ENCODE measurements at places on chromosomes 6 and 20.

GRCh38 chr20:21270806-21271205 lies 32.3 kb upstream of the XRN2 start:
- DNase-seq, result no peak

- DNase-seq, result peak; percentile 84
Observed at GRCh38 chr20:62386383-62387218, at the start of gene RPS21. RPS21 (plus strand) TSS chr20:62387103; CDS start chr20:62387339, 236 bp downstream.

DNA sequence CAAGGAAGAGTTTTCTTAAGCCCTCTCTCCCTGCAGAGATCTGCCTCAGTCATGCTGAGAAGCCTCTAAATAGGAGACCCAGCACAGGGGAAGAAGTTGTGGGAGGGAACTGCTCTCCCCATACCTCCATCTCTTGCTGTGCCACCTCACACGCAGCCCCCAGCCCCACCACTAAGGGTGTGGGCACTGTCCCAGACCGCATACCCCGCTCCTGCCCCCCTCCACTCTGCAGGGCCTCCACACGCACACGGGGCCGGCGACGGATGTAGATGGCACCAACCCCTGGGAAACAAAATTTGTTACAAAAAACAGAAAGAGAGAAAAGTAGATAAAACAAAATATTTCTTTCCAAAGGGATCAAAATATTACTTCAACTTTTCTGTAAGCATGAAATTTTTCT lies 10.2 kb upstream of the CPNE1 start:
- DNase-seq, result no peak

GRCh38 chr6:111664565-111665030 lies 58.9 kb upstream of the TRAF3IP2 start:
- DNase-seq, result no peak

GRCh38 chr6:149965194-149966020 lies 1.7 kb downstream of the ULBP1 start:
- DNase-seq, result peak; percentile 57

DNA sequence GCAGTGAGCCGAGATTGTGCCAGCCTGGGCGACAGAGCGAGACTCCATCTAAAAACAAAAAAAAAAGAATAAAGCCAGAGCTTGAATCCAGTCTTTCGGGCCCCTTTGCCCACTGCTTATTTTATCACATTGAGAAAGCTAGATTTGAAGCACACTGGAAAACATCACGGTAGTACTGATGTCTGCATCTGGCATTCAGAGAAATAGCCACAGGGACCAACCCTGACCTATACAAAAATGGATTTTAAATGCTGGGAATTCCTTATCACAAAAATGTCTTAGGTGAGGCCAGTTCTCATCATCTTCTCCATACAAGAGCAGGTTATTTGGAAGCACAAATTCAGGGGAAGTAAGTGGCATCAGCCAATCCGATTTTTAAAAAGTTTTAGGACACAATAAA lies 49.5 kb downstream of the SLC35D3 start:
- no peak for DNase-seq

DNA sequence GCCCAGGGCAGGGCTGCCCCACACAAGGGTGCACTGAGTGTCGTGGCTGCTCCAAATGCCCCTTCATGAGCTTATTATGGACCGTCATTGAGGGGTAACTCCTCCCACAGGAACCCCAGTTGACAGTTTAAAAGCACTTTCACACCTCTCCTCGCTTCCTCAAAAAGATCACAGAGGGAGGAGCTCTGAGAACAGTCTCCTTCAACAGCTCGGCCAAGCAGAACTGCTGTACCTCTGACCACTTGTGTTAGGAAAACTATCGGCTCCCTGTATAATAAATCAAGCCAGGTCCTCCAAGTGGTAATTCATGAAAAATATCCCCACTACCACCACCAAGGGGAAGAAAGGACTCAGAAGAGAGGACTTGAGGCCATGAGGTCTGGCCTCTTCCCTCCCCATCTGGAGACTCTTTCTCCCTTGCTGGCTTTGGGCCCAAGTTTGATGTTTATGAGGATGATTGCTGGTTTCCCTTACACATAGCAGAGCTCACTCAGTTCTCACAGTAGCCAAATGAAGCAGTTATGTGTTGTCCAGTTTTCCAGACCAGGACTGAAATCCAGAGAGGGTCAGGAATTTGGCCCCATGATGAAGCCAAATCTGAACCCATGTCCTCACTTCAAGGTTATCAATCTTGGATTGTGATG lies 8.7 kb downstream of the SNX21 start:
- DNase-seq, result no peak

- no peak for DNase-seq
Observed at GRCh38 chr6:168555618-168556273, 114.8 kb downstream of the SMOC2 start.

DNA sequence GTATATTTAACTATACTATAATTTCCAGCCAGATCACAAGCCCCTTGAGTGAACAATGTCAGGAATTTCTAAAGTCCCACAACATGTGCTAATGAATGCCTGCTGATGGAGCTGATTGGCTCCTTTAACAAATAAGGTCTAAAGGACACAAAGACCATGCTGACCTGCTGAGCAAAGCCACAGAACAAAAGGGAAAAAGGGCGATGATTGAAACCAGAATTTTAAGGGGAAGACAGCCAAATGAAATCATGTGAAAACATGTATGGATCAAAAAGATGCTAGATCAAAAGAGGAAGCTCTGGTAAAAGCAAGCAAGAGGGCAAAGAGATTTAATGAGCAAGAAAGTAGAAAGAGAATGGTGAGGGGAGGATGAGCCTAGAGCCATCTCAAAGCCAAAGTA lies 105.6 kb downstream of the DCDC2 start:
- no peak for DNase-seq

DNA sequence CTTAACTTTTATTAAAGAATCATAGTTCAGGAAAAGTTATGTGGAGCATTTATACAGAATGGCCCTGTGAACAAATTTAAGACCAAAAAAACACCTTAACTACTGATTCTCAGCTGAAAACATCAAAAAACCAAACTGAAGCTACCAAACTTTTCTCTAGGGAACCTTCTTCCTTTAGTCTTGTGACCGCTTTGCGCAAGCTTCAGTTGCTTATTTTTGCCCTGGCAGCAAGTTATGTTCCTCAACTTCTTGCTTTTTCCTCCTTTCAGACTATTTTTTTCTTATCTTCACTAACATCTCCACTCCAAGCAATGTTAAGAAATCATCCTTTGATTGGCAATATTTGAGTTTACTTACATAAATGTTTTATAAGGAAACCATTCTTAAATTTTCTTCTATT lies 100.1 kb downstream of the MYB start:
- no peak for DNase-seq

GRCh38 chr20:53337390-53338101 lies 256.1 kb downstream of the ZNF217 start:
- DNase-seq, result peak; percentile 29

DNA sequence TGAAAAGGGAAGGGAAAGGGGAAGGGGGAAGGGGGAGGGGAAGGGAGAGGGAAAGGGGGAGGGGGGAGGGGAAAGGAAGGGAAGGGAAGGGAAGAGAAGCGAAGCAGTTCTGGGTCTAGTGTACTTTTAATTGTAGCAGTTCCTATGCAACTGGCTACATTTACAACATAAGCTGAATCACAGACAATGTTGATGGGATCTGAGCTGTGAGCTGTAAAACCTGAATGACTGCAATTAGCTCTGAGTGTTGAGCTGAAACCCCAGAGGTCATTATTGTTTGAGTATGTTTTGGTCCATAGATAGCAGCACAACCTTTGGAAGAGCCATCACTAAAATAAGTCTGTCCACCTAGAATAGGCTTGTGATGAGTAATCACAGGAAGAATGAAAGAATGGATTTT lies 7.2 kb upstream of the ABHD12 start:
- no peak for DNase-seq

GRCh38 chr20:40749985-40750506 lies 61.0 kb upstream of the MAFB start:
- no peak for DNase-seq

GRCh38 chr6:132813173-132813856 lies 1.1 kb upstream of the RPS12 start:
- DNase-seq, result peak; percentile 79

DNA sequence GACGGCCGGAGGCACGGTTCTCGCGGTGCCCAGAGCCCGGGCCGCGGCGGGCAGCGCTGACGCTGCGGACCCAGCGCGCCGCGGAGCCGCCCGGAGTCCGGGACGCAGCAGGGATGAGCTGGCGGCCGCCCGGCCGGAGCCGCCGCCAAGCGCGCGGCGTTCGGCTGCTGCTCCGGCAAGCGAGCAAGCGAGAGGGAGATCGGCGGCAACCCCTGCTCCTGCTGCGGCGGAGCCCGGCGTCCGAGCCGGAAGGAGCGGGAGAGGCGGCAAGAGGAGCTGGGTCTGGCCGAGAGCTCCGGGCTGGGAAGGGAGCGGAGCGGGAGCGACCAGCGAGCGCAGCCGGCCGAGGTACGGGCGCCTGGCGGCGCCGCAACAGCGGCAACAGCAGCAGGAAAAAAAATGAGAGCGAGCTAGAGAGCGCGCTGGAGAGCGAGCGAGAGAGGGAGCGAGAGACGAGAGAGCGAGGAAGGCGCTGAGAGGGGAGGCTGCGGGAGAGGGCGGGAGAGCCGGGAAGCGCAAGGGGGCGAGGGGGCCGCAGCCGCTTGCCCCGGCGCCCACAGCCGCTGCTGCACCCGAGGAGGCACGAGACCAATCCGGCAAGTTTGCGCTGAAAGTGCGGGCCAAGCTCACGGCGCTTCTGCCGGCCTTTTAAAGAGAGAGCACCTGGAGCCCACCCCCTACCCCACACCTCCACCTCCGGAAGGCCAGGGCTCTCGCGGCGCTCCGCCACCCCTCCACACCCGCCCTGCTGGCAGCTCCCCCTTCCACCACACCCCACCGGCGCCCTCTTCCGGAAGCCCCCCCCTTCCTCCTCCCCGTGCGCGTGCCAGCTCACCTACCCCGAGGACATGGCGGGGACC lies 496 bp downstream of the GRM4 start:
- peak; percentile 90 for DNase-seq

- DNase-seq, result no peak
Observed at GRCh38 chr6:116492331-116493067, 18.9 kb upstream of the CALHM5 start.

GRCh38 chr6:119343167-119343566 lies 6.4 kb downstream of the MAN1A1 start:
- DNase-seq, result no peak

DNA sequence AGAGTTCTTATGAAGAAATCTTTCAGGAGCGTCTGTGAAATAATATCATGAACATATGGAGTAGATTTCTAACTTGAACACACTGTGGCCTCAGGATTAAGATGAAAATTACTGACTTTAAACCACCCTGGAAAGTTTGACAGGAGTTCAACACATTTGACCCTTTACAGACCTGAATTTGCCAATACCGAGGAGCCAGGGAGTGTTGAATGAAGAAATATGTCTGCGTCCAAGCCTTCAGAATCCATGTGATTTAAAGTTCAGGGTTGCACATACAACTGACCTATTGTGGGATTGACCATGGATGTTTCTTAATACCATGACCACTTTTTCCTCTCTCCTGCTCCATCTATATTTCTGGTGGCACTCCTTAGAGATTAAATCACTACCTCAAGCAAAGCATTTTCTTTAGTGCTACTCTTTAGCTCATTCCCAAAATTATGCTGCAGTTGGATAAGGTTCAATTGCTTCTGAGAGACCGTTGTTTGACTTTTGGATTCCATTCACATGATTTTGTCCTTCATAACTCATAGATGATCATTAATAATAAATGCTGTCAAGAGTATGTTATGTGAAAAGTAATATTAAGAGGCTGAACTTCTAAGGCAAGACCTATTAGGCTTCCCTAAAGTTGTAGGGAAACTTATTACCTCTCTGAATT lies 57.4 kb downstream of the PRL start:
- no peak for DNase-seq

DNA sequence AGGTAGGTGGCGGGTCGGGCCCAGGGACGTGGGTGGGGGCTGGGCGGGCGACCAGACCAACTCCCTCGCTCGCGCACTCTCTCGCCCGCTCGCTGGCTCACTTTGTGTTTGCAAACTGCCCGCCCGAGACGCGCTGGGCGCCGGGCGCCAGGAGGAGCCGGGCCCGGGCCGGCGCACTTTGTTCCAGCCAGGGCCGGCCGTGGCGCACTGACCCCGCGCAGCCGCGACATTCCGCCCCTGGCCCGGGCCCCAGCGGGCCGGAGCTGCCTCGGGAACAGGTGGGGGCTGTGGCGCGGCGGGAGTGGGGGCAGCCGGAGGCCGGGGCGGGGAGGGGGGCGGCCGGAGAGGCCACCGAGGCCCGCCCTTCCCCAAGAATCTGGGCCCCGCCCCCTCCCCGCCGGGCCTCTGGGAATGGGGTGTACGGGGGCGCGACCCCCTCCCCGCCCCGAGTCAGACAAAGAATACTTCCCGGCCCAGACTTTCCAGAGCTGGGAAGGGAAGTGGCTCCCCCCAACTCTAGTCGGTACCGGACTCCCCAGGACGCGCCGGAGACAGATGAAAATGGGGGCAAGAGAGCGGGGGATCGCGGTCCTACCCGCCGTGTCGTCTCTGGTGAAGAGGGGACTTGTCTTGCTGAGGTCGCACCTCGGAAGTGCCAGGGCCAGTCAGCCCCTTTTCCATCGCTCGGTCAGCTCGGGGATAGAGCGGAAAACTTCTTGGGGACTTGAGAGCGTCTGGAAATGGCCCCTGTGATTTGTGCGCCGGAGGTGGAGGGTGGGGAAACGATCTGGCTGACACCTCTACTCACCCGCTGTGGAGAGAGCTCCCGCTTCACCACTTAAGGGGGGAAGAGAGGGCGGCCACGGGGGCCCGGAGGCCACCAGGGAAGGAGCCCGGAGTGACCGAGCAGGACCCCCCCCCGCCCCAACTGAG lies 951 bp downstream of the FOXP4 start:
- DNase-seq, result peak; percentile 68

GRCh38 chr6:151698931-151699700 lies 108.4 kb upstream of the ESR1 start:
- DNase-seq, result no peak

DNA sequence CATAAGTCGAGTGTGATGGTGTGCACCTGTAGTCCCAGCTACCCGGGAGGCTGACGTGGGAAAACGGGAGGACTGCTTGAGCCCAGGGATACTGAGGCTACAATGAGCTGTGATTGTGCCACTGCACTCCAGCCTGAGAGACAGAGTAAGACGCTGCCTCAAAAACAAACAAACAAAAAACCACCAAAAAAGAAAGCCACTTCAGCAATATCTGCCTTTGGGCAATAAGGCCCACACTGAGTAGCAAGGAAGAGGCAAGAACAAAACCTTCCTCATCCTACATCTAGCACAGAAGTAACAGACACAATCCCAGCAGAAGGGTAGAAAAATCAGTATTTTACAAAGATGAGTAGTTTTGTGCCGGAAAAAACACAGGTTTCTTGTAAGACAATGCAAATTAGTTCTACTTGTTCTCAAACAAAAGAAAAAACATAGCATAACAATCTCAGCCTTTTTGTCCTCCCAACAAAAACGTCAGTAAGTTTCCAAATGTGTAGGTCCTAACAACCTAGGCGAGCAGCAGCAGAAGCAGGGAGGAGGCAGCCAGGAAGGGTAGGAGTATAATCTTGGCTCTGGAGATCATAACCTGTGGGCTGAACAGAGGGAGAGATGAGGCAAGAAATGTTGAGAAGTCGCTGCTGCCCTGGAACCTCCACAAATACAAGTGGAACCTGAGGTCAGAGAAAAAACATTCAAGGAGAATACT lies 5.7 kb downstream of the PPP1R10 start:
- DNase-seq, result no peak
